Erythroblast (primary cell): ENCODE measurements at places on chromosomes 12 and 14.

- no peak for DNase-seq
These were observed 27.6 kb downstream of the EML5 start for GRCh38 chr14:88765130-88765529.

- no peak for DNase-seq
These were observed 45.6 kb downstream of the EVL start for GRCh38 chr14:100110816-100111215.

DNA sequence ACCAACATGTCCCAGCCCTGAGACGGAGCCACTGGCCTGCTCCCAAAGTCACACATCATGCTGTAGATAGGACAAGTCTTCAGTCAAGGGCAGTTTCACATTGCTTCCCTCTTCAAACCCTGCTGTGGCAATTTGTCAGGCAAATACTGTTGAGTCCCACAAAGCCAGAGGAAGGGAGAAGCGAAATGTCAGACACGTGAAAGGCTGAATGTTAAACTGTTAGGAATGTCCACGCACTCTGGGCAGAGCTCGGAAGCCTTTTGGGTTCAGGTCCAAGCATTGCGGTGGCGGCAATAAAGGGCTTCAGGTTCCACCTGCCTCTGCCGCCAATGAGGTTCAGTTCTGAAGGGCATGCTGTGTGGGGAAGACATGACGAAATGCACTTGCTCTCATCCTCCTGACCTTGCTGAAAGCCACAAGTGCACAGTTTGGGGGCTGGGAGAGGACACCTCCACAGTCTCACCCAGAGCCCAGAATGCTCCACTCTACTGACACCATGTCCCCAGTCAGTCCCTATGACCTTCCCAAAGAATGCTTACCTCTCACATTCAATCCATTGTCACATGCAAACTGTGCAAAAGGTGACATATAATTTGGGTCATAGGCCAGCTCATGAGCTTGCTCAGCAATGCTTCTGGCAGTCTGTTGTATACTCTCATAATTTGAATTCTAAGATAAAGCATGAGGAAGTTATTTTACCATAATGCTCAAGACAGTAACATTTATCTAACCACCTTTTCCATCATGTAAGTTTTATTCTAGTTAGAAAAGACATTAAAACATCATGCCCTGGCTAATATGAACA lies 35.7 kb downstream of the RAD9B start:
- DNase-seq: no peak

DNA sequence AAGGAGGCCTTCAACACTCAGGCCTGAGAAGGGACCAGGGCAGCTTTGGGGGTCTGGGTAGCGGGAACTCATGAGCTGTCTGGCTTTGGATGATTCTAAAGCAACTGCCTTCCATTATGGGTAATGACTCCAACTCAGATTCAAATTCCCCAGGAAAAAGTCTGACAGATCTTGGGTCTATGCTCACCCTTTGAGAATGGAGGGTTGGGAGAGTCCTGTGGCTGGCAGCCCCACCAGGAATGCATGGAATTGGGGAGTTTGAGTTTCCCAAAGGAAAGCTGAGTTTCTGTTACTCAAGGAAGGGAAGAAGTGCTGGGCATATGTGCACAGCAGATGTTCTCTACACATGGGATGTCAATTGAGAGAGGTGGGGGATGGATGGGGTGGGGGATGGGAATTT lies 22.4 kb upstream of the LTBP2 start:
- no peak for DNase-seq

GRCh38 chr14:73729556-73730265 lies 15.5 kb upstream of the PNMA1 start:
- DNase-seq: no peak

GRCh38 chr12:127133675-127134335 lies 1133.2 kb upstream of the TMEM132C start:
- DNase-seq: no peak

- no peak for DNase-seq
These were observed 9.0 kb upstream of the CDH24 start for GRCh38 chr14:23066368-23066767.

DNA sequence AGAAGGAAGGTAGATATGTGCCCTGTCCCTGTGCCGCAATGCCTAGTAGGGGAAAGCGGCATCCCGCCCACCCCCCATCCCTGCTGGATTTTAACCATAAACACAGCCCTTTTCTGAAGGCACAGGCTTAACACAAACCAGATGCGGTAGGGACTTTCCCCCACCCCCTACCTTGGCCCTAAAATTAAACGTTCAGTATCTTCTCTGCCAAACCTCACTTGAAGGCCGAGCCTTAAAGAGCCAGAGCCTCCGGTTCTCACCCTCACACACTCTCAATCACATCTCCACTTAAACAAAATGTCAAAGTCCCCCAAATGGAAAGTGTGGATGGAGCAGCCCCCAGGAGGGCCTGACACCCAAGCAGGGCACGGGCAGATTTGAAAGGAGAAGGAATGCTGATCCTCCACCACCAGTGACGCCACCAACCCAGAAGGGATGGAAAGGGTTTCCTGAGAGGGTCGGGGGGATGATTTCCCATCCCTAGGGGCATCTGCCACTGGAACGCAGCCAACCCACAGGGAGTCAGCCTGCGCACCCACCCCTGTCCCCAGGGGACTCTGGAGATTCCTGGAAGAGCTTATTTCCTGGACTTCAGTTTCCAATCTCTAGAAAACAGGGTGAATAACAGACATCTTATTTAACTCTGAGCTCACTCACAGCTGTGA lies 26.4 kb downstream of the ACTN1 start:
- DNase-seq: no peak

DNA sequence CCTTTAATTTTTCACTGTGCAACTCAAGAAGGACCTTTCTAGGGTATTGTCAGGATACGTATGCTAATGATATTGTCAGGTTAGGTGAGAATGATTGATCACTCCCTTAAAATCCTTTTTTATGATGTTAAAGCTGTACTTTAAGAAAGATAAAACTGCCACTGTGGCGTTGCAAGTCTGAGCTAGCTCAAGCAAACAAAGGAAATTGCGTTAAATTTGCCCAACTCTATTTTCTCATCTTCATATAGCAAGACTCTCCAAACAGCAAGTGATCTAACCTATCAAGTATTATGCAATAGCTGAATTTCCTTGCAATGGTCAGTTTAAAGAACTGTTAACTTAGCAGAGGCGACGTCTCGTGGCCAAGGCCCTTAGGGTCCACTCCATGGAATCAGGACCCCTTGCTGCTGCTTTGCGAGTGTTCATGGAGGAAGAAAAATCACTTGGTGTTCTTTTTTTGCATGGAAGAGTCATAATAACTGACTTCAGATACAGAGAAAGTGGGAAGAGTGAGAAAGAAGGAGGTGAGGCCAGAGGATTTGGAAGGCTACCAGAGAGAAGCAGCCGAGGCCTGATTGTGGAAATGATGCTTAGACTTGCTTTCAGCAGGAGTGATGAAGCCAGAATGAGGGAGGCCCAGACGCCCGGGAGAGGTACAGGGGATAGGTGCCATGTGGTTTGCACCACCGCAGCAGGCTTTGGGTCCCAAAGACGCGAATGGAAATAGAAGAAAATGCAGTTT lies 2.5 kb downstream of the TRAF3 start:
- DNase-seq: no peak

DNA sequence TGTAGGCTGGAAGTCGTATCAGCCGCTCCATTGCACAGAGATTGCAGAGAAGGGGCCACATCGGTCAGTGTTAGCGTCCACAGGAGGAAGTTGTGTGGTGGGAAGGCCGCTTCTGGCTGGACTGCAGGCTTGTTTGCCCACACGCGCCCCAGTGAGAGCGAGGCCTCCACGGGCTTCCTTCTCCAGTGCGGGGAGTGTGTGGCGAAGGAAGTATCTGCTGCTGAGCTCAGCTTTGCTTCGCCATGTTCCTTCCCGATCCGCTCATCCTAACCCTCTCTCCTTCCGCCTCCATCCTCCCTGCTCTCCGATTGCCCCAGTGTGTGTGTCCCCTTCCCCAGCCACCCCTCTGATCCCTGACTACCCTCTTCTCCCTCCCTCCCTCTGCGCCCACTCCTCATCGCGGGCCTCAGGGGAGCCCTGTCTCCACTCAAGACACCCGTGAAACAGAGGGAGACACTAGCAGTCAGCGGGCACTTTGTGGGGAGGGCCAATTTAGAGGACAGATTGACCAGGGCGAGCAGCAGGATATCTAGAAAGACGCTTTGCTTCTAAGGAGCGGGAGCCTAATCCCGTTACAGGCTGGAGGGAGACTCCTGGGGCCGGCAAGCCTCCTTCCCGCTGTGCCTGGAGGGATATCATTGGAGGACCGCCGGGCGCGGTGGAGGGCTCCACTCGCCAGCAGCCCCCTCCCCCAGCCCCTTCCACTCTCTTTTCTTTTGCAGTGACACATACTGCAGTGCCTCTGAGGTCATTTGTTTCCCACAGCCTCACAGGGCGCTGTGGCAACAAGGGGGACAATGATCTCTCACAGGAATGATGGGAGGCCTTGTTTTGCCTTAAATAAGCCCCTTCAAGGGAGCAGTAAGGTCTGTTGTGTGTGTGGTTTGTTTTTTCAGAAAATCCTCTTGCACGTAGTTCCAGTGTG lies 428.8 kb downstream of the ZFP36L1 start:
- no peak for DNase-seq

DNA sequence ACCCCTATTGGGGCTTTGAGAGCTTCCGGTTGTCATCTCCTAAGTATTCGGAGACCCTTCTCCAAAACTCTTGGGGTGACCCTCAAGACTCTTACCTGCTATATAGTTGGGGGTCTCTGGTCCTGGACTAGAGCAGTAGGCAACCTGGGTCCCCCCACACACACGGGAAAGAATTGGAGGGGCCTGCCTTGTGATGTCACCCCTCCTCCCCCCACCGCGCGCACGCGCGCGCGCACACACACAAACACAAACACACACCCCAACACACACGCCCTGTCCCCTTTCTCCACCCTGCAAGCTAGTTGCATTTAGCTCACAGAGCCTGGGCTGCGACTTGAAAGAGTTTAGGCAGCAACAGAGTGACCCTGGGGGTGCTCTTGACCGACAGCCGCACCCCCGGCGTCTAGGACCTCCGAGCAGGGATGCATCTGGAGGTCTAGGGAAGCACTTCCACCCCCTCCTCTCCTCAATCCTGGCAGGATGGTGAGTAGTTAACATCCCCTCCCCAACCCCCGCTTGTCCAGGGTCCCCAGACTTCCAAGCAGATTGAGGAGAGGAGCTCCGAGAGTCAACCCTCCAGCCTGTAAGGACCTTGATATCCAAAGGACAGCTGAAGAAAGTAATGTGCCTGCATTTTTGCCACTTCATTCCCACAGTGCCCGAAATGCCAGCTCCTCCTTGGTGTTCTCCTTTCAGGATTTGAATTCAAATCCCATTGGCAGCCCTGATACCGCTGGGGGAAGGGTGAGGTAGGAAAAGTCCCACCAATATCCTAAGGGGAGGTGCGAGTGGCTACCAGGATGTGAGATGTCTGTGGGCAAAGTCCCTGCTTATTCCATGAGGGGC lies 1.4 kb upstream of the DNAJC14 start:
- DNase-seq: peak; percentile 89

DNA sequence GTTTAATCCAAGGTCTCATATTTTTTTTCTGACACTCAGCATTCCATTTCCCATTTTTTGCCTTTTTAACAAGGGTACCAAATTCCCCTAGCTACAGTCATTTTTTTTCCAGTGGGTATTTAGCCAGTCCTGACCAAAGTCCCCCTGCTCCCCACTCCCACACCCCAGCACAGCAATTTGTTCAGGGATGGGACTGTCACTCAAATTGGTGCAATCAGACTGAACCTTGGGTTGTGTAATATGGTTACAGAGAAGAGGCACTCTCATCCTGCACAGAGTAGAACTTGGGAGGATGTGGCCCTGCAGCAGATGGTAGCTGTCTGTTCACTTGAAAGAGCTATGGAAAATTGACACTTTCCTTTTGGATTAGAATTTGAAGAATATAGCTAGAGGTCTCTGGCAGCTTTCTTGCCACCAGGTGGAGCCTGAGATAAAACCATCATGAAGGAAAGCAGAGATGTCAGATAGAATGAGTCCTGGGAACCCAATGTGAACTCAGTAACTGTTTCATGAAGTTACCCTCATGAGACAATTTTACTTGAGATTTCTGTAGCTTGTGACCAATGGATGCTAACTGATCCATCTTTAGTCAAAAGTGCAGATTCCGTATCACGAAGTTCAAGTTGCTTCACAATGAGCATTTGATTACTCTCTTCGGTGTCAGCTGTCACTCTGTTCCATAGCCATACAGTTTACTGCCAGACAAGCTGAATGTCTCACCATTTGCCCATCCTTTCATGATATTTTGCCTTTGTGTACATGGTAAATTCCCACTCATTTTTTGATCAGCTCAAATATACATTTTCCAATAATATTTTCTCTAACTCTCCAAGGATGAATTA lies 394.0 kb upstream of the SYT1 start:
- peak; percentile 8 for DNase-seq

DNA sequence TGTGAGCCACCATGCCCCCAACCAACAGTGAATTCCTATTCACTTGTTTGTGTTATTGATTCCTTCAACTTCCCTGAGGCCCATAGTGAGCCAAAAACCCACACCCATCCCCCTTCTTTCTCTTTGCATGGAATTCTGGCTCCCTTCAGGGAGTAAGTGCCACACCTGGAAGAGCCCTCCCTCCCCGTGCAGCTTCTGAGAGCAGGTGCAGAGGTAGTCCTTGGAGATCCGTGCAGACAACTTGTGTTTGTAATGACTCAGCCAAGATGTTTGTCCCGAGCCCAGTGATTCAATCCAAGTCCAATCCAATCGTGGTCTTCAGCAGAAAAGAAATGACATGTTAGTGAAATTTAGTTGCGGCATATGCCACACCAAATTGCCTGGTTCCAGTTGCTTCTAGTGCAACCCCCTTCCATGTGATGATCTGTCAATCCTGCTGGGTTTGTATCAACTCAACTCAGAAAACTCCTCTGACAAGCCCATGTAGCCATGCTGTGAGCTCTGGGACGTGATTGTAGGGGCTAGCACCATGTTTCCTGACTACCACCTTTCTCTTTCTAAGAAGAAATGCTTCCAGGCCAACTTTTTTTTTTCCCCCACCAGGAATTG lies 27.5 kb downstream of the GPRC5A start:
- no peak for DNase-seq

- no peak for DNase-seq
These were observed 279.6 kb downstream of the PRKD1 start for GRCh38 chr14:29648045-29648444.

- DNase-seq: no peak
These were observed 200.2 kb upstream of the SLC38A2 start for GRCh38 chr12:46572644-46573346.

- no peak for DNase-seq
These were observed 278.2 kb downstream of the FOXN3 start for GRCh38 chr14:89138846-89139245.

DNA sequence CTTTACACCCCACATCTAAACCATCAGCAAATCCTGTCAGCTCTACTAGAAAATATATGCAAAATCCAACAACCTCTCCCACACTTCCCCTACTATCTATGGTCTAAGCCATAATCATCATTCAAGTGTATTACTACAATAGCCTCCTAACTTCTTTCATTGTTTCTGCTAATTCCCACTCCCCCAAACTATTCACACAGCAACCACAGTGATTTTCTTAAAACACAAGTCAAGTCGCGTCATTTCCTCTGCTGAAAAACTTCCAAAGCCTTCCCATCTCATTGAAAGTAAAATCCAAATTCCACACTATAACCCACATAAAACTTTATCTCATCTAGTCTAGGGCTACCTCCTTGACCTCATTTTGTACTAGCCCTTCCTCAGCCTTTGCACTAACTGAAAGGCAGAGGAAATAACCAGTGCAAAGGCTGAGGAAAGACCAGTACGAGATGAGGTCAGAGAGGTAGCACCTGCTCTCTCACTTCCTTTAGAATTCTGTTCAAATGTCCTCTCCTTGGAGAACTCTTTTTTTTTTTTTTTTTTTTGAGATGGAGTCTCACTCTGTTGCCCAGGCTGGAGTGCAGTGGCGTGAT lies 65.5 kb upstream of the MDM1 start:
- no peak for DNase-seq

- DNase-seq: peak; percentile 39
These were observed 1.1 kb downstream of the TAOK3 start for GRCh38 chr12:118371321-118372282.
